ENCODE measurements at places on chromosomes 16 and 17.

DNA sequence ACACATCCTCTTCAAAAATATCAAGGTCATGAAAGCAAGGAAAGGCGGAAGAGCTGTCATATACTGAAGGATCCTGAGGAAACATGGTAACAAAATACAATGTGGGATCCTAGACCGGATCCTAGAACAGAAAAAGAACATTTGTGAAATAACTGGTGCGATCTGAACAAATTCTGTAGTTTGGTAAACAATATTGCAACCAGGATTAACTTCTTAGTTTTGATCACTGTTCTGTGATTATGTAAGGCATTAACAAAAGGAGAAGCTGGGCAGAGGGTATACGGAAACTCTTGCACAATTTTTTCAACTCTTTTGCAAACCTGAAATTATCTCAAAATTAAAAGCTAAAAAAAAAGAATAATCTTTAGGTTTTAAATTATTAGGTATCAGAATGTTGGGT is 109.7 kb downstream of the TRIM37 start:
- DNase-seq = no peak

DNA sequence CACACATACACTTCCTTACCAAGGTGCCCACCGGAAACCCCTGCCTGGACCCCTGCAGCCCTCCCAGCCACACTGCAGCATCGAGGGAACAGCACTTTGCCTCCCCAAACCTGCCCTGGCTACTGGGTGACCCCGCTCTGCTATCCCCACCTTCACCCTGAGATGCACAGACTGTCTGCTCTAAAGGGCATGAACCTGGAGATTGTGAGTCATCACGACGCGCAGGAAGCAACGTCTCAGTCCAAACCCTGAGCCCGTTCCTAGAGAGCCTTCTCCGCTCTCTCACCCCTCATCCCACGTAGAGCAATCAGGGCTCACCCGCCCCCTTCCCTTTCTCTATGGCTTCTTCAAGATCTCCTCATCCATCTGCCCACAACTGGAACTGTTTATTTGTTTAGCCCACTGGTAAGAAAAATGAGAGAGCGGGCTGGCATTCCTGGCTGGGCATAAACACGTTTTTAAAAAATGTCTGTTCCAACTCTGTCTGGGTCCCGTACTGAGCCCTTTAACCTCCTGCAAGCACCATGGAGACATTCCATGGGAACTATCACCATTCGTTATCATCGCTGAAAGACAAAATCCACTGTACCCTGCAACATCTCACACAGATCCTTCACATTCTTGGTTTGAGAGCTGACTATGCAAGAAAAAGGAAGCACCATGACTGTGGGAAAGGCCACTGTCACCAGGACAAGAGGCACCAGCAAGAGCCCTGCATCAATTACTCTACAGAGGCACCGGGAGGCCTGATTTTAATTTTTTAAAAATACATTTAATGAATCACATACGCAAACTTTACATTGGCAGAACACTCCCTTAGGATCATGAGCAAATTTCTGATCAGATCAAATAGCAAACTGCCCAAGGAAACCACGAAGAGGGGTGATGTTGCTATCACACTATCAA is 28.2 kb downstream of the ZFHX3 start:
- DNase-seq = no peak

DNA sequence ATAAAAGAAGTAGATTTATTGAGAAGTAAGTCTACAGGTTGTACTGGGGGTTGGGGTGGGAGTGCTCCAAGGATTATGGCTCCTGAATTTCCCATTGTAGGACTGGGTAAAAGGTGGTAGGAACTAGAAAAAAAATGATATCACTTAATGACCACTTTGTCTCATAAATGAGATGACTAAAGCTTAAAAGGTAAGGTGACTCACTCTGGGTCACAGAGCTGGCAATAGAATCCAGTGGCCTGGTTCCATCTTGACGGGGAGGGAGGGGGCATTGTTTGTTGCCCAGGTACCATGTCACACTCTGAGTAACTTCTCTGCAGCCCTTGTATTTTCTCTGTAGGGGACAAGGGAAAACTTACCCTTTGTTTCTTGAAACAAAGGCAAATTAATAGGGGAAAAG is 126.1 kb downstream of the PITPNC1 start:
- DNase-seq = no peak

GRCh38 chr16:72639494-72639893 is 408.4 kb downstream of the ZFHX3 start:
- no peak for DNase-seq
